ENCODE measurements at places on chromosomes 5 and 9. TPM values are rescaled to one million over a fixed set of nuclear protein-coding genes. Genes with fewer than 3 reads are reported as not detected.

DNA sequence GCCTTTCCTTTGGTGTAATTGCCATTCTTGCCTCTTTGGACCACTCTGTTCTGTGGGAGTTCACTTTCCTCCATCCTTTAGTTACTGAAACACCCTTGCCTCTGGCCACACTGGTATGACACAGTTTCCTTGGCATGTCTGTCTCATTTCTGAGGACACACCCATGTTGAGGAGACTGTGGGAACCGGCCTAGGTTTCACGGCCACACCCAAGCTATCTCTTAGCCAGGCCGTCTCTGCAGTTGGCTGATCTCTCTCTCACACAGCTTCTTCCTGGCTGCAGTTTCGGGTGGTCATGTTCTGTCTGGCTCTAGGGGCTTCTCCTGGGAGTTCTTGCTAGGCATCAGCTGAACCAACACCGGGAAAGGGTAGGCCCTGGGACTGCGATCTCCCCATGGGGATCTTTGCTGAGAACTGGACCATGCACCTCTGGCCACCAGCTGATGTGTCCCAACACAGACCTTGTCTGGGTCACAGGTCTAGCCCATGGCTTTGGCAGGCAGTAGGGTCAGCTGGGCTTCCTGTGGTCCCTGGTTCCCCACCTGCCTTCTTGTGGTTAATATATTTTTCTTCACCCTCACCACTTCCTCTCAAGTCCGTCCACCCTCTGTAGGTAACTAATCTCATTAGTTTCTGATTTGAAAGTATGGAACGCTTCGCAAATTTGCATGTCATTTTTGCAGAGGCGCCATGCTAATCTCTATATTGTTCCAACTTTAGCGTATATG is 24.9 kb downstream of the ARHGEF37 start:
- peak; percentile 83 for DNase-seq

DNA sequence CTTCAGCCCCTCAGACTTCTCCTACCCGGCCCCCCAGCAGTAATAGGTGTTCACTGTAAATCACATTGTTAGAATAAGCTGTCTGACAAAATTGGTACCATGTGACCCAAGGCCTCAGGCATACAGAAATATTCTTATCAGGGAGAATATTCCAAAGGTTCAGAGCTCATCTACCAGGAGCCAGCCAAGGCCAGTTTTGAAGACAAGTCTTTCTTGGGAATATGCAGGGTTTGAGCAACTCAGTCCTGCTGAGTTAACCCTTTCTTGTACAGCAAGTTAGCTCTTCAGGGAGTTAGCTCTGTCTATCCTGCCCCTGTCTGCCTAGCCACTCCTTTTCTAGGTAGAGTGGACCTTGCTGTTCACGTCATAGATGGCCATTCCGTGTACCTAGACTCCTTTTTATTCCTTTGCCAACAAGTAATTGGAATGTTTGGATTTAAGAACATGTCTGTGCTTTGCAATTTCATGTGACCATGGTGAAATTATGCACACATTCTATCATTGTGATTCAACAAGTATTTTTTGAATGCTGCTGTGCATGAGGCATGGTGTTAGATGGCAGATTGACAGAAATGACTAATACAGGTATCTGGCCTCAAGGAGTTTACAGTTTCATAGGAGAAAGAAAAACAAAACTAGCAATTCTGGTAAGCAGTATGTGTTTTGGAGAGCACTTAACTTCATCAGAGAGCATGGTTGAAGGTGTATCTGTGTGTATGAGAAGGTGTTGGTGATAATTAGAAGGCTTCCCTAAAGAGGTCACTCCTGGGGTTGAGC is 22.6 kb downstream of the TGFBR1 start:
- DNase-seq = no peak

DNA sequence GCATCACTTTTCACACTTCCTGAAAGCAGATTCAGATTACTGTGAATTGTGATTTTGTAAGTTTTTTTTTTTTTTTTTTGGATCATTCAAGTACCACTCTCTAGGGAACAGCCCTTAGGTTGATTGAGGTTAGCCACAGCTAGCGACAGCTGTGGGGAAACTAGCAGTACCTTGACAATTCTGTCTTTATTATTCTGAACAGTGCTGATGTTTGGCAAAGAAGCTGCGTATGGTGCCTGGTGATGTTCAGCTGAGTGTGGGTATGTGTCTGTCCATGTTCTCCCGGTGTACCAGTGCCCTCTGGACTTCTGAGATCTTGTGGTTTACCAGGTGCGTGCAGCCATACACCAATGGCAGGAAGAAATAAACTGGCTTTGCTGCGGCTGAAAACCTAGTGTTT is 117.3 kb upstream of the PLPPR1 start:
- DNase-seq = no peak

- no peak for DNase-seq
These were observed 441.3 kb upstream of the PIK3R1 start for GRCh38 chr5:67774267-67774552.

Gene STK32A
- not detected for total RNA-seq

- DNase-seq = no peak
These were observed 241.2 kb upstream of the TNC start for GRCh38 chr9:115359017-115359780.

GRCh38 chr5:169344629-169345028 is 43.7 kb upstream of the SLIT3 start:
- DNase-seq = no peak

DNA sequence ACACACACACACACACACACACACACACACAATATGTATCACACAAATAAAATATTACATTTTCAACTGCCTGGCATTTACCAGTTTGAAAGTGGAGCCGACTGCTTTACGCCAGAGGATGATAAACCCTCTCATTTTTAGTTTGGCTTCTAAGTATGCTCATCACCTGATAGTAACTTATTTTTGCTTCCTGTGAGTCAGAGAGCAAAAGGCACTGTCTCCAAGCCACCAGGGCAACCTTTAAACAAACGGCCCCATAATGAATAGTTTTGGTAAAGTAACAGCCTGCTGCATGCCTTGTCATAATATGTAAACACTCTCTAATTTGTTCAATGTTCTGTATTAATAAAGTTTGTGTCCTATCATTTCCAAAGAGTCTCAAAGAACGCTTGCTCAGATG is 26.9 kb downstream of the KLF4 start:
- no peak for DNase-seq

DNA sequence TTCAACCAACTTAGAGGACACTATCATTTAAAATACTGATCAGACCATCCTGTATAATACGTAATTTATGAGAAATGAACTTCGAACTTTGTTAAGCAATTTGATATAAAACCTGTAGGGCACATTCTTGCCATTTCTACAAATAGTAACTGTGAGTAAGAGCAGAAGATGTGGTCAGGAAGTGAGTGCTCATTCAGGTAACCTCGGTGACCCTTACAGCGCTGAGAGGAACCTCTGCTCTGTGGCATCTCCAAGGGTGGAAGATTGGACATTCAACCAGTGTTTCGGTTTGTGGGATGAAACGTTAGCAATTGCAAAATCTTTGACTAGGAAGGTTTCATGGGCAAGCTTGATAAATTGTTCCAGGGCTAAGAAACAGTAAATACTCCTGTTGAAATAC is 194.8 kb upstream of the IRX2 start:
- DNase-seq = no peak

DNA sequence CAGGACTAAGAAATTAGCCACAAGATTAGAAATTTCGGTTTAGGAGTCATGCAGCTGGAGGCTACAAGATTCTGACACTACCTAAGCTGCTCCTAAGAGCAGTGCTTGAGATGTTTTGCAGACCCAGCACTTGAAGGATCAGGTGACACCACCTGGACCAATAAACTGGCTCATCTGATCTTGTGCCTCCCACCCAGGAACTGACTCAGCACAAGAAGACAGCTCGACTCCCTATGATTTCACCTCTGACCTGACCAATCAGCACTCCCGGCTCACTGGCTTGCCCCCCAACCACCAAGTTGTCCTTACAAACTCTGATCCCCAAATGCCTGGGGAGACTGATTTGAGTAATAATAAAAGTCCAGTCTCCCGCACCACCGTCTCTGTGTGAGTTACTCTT is 170.4 kb downstream of the TTC39B start:
- DNase-seq = no peak

Gene ACSL6
- 1.5 TPM for total RNA-seq

DNA sequence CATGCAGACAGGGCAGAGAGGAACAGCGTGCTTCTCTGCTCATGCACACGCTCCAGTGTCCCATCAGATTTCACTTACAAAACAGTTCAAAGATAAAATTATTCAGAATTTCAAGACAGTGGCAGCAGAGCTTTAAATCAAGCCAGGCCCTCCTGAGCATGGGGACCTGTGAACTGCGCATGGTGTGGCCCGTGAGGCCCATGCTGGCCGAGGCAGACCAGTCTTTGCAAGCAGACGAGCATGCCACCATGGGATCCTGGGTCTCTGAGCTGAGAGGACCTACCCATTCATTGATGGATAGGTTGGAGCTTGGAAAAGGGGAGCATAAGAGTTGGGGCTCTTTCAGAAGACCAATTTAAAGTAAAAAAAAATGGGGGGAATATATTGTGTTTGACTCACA is 35.0 kb upstream of the SAP30L start:
- DNase-seq = no peak

- DNase-seq = no peak
These were observed 48.7 kb downstream of the SLC36A1 start for GRCh38 chr5:151496041-151496484.

- DNase-seq = no peak
These were observed 4.7 kb downstream of the LNPEP start for GRCh38 chr5:96940586-96940985.

Gene QSOX2
- total RNA-seq = 22.3 TPM

DNA sequence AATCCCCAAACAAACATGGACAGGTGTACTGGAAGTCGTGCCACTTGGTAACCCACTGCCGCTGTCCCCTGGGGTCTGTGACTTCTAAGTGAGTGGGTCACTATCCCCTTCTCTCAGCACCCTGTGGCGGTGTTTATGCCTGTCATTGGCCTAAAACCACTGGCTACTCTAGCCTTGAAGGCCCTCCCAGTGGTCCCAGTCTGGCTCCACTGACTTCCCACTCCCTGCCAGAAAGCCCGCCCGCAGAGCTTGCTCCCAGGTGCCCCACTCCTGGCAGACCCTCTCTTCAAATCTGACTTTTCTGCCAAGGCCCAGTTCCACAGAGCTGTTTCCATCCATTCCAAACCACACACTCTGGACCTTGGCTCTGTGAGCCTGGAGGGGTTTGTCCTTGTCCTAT is 274.5 kb downstream of the HSPA4 start:
- DNase-seq = no peak

- no peak for DNase-seq
These were observed 212.7 kb downstream of the CHSY3 start for GRCh38 chr5:130116972-130117371.

DNA sequence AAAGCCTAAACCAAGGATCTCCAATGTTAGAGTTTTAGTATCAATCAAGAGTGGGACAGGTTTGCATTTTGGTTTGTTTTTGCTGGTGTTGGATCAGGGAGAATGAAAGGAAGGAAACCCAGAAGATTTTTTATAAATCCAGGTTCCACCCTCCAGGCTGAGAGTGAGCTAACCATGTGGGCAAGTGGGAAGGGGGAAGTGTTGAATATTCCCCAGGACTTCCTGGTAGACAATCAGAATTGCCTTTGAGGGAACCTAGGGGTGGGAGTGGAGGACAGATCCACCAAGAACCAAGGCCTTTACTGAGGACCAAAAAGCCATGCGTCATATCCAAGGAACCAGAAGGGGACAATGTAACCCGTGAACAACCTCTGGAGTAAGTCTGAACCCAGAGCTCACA is 33.5 kb upstream of the PIK3R1 start:
- no peak for DNase-seq

Gene IL3
- not detected for total RNA-seq

DNA sequence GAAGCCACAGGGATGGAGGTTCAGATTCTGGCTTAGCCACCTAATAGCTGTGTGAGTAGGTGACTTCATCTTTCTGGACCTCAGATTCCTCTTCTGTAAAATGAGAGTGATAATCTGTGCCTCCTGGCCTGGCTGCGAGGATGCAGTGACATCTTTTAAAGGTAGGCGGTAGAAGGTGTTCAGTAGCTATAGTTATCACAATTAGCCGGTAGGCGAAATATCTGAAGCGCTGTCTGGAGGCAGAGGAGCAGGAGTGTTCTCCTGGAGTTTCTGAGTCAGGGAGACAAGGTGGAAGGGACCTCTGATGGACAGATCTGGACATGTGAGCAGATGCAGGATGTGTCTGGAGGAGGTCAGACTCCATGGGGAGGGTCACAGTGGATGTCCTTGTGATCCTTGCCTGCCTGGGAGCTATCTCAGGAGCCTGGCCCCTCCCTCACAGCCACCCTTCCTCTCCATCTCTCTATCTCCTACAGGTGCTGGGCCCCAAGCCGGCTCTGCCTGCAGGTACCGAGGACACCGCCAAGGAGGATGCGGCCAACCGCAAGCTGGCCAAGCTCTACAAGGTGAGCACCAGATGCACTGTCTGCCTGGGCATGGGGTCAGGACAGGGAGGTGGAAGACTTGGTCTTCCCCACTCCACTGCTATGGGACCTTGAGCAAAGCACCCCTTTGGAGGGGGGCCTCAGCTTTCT is 45.6 kb downstream of the GSN start:
- DNase-seq = no peak

GRCh38 chr5:148641735-148642134 is 12.6 kb downstream of the HTR4 start:
- DNase-seq = no peak

GRCh38 chr9:27572566-27572917 is 739 bp downstream of the C9orf72 start:
- DNase-seq = peak; percentile 32

GRCh38 chr9:26054600-26055520 is 376.6 kb upstream of the TUSC1 start:
- no peak for DNase-seq

Gene ARHGEF39
- 16.1 TPM for total RNA-seq

- DNase-seq = peak; percentile 73
These were observed 53.3 kb upstream of the FAM169A start for GRCh38 chr5:74919487-74919886.

GRCh38 chr9:109730228-109730627 is 49.8 kb upstream of the PALM2AKAP2 start:
- no peak for DNase-seq

DNA sequence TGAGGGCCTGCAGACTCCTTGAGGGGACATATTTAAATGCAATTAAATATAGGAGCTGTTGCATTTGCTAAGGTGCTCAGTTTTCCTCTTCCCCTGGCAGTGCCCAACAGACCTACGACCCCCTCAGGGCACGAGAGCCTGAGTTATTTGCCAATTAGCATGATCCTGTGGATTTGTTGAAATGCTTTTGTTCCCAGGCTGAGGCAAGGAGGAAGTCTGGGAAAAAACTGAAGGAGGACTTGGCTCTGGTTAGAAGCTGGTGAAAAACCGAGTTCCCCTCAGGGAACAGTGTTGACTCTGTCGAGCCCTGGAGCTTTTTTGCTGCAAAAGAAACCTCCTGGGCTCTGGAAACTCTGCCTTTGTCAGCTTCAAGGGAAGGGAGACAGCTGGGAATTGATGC is 103.6 kb upstream of the SHB start:
- no peak for DNase-seq

Gene MGAT1
- total RNA-seq = 82.7 TPM

Gene ALDOB
- 0.80 TPM for total RNA-seq

Data from K562 (cell line).